GM10248 (cell line): ENCODE measurements at places on chromosomes 4 and X.

GRCh38 chr4:120723986-120724385 is 198.5 kb downstream of the PRDM5 start:
- DNase-seq: no peak

DNA sequence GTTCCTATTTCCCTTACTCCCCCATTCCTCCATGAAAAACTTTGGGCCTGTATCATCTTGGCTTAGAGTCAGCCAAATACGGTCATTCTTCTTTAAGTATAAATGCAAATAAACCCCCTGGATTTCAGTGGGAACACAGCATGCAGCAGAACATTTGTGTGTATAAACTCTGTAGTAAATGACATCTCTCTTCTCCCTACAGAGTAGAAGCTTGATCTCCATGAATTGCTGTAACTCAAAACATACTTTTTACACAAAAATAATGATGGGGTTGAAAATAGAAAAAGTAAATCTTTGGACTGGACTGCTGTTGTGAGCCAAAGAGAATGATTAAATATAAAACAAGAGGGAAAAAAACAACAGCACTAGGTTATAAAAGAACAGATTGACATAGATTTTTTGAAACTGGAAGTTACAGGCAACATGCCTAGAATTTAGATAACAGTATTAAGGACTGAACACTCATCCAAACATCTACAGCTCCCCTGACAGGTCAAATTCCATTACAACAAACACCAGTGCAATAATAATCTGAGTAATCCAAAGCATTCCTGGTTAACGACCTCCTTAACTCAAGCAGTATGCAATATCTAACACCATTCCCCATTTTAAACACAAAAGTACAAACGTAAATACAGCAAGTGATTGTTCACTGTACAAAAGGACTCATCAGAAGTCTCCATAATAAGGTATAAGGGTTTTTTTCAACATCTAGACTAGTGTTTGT is 30.7 kb downstream of the TSPAN5 start:
- DNase-seq: no peak

DNA sequence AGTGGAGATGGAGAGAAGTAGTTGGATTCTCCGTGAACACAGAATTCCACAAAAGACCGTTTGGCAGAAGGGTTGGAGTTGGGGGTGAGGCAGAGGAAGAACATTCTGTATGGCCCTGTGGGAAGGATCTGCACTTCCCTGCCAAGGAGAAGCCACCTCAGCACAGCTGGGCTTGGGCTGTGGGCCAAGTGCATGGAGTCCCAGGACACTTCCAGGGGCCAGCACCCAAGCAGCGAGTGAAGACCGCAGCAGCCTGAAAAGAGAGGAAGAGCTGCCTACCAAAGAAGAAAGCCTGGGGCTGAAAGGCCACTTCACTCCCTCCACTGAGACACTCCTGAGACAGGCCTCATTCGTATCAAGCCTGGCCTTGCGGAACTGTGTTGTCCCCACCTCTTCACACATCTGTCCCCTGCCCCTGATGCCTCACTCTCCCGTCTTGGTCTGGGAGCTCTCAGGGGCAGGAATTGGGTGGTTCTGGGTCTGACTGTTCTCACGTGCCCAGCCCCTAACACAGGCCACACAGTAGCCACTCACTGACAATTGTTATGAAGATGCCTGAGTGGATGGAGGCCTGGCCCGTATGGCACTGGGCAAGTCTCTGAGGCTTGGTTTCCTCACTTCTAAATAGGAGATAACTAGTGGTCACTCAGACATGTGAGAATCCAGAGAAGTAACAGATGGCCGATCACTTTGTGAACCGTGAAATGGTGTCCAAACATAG is 3.3 kb upstream of the AWAT2 start:
- no peak for DNase-seq

DNA sequence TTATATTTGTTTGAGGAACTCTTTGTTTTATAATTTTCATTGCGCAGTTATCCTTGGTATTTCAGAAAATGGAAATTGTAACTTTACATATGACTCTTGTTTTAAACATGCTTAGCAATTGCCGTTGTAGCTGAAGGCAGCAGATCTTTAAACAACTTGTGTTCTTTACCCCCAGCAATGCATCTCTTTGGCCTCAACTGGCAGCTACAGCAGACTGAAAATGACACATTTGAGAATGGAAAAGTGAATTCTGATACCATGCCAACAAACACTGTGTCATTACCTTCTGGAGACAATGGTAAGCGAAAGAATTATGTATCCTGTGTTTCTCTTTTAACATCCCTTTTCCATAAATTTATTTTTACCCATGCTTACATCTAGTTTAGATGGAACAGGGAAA is 263.6 kb downstream of the DCTD start:
- no peak for DNase-seq

DNA sequence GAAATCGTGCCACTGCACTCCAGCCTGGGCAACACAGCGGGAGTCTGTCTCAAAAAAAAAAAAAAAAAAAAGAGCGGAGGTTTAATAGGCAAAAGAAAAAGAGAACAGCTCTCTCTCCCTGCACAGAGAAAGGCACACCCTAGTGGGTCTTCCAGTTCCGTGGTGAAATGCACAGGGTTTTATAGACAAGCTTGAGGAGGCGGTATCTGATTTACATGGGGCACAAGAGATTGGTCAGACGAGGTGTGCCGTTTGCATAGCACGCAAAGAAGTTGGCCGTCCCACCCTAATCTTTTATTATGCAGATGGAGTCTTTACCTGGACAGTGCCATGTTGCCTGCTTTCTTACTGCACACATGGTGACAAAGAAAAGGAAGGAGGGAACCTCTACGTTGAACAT is 33.5 kb upstream of the REST start:
- DNase-seq: no peak

DNA sequence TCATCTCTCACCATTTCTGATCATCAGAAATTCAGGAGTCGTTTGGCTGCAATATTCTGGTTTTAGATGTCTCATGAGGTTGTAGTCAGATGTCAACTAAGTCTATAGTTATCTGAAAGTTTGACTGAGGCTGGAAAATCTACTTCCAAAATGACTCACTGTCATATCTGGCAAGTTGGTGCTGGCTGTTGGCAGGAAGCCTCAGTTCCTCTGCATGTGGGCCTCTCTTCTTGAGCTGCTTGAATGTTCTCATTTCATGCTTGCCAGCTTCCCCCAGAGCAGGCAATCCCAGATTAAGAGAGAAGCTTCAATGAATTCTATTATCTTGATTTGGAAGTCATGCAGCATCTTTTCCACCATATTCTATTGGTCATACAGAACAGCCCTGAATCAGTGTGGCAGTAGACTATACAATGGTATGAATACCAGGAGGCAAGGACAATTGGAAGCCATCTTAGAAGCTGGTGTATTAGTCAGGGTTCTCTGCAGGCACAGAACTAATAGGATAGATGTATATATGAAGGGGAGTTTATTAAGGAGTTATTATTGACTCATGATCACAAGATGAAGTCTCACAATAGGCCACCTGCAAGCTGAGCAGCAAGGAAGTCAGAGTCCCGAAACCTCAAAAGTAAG is 46.8 kb upstream of the ELF2 start:
- DNase-seq: no peak

GRCh38 chrX:7025471-7025870 is 122.0 kb upstream of the STS start:
- no peak for DNase-seq
